Mucosa of descending colon (tissue), 3 donors: ENCODE measurements at places on chromosomes 3 and 15.
A peak's percentile ranks its signal among the peaks of the same experiment; 100 is the strongest.

DNA sequence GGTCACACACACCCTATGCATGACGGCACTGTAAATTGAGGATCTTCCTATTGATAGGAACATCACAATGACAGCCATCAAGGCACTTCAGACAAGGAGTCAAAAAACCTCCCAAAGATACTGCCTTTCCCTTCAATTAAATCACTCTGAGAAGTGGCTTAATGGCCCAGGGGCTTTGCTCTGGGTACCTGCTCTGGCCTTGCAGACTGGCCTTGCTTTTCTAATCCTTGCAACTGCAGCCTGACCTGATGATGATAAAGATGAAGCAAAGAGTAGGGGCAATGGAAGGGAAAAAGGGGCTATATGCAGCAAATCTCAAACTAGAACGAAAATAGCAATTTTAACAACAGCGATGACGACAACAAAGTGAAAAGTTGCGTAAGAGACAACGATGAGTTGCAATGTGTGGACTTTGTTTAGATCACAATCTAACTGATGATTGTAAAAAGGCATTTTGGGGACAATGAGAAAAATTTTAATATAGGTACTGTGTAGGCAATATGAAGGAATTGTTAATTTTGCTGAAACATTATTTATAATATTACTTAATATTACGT lies 14.6 kb downstream of the ADAMTS9 start:
- no peak for DNase-seq

DNA sequence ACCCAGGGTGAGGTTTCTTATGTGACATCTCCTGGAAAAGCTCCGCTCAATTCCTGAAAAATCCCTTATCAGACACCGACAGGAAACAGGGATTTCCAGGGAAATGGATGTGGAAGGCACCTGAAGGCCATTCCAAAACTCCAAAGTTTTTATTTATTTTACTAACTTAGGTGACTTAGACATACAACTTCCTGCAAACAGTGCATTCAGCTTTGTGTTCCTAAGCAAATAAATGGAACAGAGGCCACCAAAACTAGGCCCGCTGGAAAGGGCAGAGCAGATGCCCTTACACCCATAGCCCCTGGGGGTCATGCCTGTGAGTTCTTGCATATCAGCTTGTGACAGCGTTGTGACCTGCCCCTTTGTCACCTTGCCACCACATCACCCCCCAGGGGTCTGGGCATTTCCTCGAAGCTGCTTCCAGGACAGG lies 239.4 kb downstream of the XXYLT1 start:
- DNase-seq: no peak

DNA sequence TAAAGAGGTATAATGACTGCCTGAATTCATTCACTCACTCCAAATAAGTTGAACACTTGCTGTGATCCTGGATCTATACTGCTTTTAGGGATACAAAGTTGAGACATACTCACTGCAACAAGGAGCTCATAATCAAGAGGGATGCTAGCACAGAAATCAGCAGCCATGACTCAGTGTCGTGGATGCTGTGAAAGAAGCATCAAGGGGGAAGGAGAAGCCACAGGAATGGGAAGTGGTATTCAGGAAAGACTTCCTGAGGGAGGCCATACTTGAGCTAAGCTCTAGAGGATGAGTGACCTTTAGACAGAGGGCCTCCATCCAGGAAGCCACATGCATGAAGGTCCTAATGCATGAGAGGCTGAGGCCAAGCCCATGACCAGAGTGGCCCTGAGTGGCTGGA lies 245.7 kb upstream of the RORA start:
- DNase-seq: no peak

GRCh38 chr3:40975711-40976121 lies 223.6 kb upstream of the CTNNB1 start:
- no peak for DNase-seq

- no peak for DNase-seq
Observed at GRCh38 chr3:38360345-38360744, 13.8 kb downstream of the XYLB start.

DNA sequence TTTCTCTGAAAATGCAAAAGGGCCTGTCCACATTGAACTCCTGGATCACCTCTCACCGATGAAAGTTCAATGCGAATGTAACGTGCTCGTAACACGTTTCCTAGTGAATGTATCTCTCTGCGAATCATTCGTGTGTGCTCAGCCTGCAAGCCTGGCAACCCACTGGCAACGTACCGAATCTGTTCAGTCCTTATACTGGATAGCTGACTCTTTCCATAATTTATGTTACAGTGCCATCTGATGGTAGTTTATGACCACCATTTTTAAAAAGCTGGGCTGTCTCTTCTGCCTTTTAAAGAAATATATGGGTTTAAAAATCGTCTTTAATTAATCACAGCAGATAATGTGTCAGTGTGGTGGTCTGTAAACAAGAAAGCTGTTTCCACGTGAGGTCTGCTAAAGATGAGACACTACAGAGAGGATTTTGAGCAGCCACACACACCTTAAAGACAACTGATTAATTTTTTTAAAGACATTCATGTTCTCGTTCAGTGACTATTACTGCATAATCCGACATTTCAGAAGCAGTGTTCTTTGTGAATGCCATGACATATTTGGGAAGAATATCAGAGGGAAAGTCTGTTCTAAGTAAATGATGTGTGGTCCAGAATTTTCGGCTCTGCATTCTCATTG lies 69.4 kb upstream of the FOXP1 start:
- DNase-seq: peak; percentile 46

DNA sequence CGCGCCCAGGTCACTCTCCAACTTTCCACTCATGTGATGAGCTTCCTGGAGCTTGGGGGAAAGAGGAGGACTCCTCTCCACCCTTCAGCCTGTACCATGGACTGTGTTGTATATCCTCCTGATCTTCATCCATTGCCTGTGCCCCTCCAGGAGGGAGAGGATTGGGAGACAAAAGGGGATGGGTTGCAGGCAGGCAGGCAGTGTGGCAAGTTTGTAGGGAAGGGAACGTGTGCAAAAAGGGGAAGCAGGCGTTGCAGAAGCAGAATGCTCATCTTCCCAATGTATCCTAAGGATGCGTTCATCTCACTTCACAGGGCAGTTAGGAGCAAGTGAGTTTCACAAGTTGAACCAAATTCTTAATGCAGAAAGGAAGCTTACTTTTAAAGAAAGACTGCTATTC lies 28.1 kb upstream of the GHSR start:
- DNase-seq: no peak

DNA sequence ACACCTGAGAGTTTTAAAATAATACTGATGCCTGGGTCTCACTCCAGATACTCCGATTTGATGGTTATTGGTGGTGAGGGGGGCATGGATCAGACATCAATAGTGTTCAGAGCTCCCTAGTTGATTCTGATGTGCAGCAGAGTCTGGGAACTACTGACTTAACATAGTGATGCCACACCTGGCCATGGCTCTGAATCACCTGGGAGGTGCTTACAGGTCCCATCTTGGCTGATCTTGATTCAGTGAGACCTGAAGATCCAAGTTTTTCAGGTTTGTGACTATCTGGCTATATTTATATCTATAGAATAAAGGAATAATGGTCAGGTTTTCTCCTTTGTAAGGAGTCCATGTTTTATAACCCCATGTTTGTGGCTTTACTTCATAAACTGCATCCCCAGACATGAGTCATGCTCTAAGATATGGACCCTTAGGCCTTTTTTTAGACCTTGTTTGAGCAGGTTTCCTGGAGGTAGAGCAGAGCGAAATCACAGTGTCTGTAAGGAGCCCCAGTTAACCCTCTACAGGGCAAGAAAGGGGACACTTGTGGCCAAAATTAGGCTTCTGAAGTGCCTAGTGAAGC lies 101.4 kb downstream of the LARS2 start:
- DNase-seq: no peak

DNA sequence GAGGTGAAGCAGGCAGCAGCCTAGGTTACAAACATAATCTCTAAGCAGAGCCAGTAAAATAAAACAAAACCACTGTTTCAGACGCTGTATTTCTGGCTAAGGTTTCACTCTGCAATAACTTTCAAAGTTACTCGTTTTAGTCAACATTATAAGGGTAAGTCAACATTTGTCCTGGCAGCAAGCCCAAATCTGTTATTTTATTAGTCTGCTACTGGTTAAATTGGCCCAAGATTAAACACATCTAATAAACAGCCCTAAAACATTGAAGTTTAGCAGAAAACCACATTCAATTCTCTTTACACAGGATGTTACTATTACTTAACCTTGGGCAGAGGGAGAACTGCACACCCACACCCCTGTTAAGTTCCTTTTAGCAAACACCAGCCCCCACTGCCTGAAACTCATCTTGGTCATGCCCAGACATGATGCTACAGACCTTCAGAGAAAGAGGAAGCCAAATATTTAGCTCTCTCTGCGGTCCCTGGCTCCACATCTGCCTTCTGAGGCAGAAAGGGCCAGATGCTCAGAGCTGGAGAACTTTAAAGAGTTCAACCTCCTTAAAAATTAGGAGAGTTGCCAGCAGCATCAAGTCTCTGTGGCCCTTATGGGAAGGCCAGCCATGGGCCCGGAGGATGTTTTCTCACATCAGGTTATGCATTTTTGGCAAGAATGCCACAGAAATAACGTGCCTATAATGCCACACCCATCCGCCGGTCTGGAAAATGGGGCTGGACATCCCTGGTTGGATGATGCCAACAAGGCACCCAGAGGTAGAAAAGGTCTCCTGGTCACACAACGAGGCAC lies 17.9 kb downstream of the ARHGEF3 start:
- peak; percentile 79 for DNase-seq

GRCh38 chr3:14797731-14798130 lies 21.0 kb upstream of the FGD5 start:
- DNase-seq: no peak

- peak; percentile 78 for DNase-seq
Observed at GRCh38 chr3:132343018-132343612, 25.9 kb downstream of the ACP3 start.

GRCh38 chr3:124266487-124266886 lies 274.6 kb upstream of the ROPN1 start:
- no peak for DNase-seq

- DNase-seq: peak; percentile 66
Observed at GRCh38 chr3:146065573-146066006, 95.4 kb downstream of the PLOD2 start.

DNA sequence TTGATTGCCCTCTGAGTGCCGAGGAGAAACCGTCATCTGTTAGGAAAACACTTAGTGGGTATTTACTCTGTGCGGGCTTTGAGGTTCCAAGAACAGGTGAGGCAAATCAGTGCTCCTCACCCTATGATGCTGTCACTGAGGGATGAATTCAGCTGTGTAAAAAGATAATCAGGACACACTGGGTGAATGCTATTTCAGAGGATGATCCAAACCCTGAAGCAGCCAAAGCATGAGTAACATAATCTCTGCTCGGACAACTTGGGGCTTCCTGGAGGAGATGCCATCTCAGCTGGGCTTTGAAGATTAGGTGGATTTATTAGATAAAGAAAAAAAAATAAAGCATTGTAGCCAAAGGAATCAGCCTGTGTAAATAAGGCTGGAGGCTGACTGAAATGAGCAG lies 10.5 kb upstream of the GADL1 start:
- no peak for DNase-seq

- no peak for DNase-seq
Observed at GRCh38 chr15:63669074-63669473, 71.9 kb downstream of the FBXL22 start.

GRCh38 chr3:185979721-185980121 lies 41.9 kb upstream of the TRA2B start:
- no peak for DNase-seq

- no peak for DNase-seq
Observed at GRCh38 chr3:52811452-52812011, 16.9 kb downstream of the ITIH3 start.

GRCh38 chr3:44522494-44522933 lies 32.5 kb upstream of the ZKSCAN7 start:
- no peak for DNase-seq

DNA sequence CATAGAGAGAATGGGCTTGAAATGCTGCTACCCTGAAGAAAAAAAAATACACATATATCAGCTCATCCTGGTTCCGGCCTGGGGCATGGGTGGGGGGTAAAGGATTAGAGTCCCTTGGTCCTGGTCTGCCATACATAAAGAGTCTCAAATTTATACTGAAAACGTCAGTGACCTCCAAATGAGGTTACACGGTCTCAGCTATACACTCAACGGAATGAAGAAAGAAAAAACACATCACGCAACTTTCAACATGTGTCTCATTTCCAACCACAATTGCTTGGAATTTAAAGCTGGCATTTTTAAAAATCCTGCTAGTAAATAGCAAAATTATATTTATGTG lies 612.8 kb downstream of the MCTP2 start:
- no peak for DNase-seq

- no peak for DNase-seq
Observed at GRCh38 chr15:52656412-52656811, 22.8 kb downstream of the ATOSA start.

DNA sequence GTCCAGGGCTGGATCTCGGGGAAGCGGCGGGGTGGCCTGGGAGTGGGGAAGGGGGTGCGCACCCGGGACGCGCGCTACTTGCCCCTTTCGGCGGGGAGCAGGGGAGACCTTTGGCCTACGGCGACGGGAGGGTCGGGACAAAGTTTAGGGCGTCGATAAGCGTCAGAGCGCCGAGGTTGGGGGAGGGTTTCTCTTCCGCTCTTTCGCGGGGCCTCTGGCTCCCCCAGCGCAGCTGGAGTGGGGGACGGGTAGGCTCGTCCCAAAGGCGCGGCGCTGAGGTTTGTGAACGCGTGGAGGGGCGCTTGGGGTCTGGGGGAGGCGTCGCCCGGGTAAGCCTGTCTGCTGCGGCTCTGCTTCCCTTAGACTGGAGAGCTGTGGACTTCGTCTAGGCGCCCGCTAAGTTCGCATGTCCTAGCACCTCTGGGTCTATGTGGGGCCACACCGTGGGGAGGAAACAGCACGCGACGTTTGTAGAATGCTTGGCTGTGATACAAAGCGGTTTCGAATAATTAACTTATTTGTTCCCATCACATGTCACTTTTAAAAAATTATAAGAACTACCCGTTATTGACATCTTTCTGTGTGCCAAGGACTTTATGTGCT lies 527 bp downstream of the B2M start:
- no peak for DNase-seq

DNA sequence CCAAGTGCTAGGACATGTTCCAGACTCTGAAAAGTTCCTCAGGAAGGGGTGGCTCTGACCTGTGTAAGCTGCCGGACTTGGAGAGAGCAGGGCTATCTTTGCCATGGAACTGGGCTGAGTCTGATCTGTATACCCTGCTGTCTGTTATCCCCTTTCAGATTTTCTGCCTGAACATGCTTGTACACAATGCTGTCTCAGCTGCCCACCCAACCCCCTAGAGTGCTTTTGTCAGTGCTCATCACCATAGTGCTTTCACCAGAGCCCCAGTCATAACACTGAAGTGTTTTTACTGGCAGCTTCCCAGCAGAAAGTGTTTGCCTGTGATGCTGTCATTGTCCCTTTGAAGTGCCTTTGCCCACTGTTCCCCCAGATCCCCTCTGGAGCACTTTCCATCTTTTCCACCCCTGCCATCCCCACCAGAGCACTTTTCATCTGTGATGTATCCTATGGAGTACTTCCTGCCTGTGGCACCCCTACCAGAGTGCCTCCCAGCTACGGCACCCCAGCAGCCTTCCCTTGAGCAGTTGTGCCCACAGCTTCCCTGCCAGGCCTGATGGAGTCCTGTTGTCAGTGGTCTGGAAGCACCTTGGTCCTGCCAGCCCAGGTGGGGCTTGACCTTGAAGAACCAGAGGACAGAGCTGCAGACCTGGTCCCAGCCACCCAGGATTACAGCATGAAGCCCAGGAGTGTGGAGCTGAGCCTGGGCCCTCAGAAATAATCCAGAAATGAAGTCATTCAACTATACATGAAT lies 397.7 kb downstream of the DIPK2A start:
- DNase-seq: no peak

- no peak for DNase-seq
Observed at GRCh38 chr3:159216311-159216710, 414.5 kb downstream of the MFSD1 start.
